Glutamatergic neuron (in vitro differentiated cells): ENCODE measurements at places on chromosomes 3 and 15.

DNA sequence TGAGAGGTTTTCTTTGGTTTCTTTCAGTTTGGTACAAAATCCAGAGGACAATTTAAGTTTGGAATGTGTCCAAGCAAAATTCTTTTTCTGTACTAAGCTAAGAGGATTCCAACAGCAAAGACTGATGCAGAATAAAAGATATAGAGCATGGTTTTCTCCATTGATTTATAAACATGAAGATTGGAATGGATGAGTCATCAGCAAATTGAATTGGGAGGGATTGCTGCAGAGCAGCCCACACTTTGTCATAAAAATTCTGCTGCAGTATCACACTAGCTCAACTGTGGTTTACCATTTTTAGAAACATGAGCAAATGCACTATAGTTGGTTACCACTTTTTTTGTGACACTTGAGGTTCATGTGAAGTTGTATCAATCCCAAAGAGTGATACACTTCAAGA lies 16.1 kb upstream of the LARP6 start:
- DNase-seq: no peak

- no peak for DNase-seq
Observed at GRCh38 chr3:13171704-13172643, 98.7 kb upstream of the IQSEC1 start.

GRCh38 chr15:32824777-32825176 lies 107.0 kb downstream of the GREM1 start:
- no peak for DNase-seq

DNA sequence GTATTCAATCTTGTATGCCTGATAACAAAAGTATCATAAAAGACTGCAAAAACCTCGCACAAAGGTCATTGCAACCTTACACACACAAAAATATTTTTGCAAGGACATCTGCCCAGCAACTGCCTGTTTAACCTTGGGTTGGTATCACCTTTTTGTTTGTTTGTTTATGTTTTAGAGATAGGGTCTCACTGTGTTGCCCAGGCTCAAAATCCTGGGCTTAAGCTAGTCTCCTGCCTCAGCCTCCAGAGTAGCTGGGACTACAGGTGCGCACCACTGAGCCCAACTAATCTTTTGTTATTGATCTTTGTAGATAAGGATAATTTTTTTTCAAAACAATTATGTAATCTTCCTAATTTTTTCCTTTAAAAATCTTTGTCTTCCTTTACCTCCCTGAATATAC lies 54.2 kb downstream of the SPTSSB start:
- DNase-seq: no peak
